ENCODE measurements at places on chromosomes 1 and 21.

DNA sequence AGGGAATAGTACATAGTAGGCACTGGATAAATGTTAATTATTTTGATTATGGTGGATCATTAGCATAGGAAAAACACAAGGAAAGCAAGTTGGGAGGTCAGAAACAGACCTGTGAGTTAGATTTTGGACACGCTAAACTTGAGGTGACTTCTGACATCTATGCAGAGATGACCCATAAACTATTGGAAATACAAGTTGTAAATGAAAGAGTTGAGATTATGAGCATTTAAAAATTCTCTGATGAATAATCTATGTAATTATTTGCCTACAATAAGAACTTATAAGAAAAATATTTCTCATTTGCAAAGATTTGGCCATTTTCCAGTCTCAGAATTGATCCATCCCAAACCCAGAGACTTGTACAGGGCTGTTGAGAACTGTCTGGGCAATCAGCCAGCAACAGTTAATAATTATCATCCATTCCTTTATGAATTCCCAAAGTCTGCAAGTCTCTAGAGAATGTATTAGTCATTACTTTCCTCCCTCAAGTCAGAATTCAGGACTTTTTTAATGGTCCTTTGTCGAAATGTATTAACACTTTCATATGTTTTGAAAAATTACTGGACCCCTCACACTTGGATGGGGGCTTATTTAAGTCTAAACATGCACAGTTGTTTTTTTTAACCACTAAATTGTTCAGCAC lies 19.4 kb upstream of the SLAMF6 start:
- no peak for DNase-seq

- no peak for DNase-seq
Measured at GRCh38 chr1:193457676-193458075, 271.3 kb upstream of the B3GALT2 start.

GRCh38 chr1:96360036-96360795 lies 361.4 kb upstream of the PTBP2 start:
- no peak for DNase-seq

DNA sequence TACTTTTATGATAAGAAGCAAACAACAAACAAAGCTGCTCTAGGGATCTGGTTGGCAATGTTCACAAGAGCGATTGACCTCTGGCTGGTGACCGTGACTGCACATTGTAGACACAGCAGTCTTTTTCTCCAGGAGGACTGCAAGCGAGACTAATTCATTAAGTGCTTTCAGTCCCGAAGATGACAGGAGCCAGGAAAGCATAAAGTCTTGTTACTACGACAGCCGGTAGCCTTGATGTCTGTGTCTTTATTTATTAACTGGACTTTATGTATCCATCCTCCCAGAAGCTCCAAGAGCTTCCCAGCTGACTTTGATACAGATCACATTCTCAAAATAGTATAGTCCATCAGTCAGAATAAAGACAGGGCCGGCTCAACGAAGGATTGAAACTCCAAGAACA lies 18.2 kb downstream of the FAM163A start:
- DNase-seq: no peak

- DNase-seq: no peak
Measured at GRCh38 chr1:167911413-167911812, 2.5 kb downstream of the ADCY10 start.

DNA sequence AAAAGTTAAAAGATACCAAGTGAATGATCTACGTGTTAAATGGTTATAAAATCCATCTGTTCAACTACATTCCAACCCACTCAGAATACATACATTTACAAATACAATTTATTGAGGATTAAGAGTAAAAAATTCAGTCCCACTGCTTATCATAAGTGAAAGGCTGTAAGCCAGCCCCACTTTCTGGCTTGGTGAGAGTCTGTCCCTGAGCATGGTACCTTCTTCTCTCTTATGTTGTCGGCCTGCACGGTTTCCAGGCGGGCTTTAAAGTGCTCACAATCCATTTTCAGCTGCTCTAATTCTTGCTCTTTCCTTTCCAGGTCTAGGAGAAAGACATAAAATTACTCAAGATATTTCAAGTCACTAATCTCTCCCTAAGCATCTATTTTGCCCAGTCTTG lies 15.2 kb downstream of the HSF2BP start:
- DNase-seq: no peak

Data from activated CD8-positive, alpha-beta memory T cell treated with anti-CD3 and anti-CD28 coated beads for 1 hour (primary cell).